ENCODE measurements at places on chromosomes 16 and 17.

- DNase-seq: no peak
These were observed 2.3 kb upstream of the LHX1 start for GRCh38 chr17:36934692-36935630.

- DNase-seq: no peak
These were observed 15.0 kb downstream of the DNAJC7 start for GRCh38 chr17:42002175-42002791.

- DNase-seq: no peak
These were observed 5.7 kb upstream of the NR1D1 start for GRCh38 chr17:40105861-40106759.

GRCh38 chr17:44792276-44792675 lies 33.5 kb downstream of the ADAM11 start:
- no peak for DNase-seq

DNA sequence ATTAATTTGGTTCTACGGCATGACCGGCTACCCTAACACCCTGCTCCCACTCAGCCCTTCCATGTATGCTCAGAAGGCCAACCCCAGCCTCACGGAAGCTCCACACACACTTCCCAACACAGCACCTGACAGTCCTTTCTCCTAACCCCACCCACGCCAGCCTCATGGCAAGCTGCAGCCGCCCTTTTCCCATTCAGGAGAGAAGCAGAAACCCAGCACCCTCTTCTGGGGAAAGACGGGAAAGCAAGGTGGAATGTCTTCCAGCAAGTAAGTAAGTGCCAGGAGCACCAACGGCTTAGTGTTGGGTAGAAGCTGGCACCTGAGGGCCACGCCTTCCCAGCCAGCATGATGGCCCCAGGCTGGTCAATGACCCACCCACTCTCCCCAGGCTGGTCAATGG lies 32.1 kb downstream of the ABR start:
- no peak for DNase-seq

- no peak for DNase-seq
These were observed 17.6 kb downstream of the MAPK8IP3 start for GRCh38 chr16:1723450-1724147.

GRCh38 chr16:47676635-47677177 lies 215.6 kb downstream of the PHKB start:
- no peak for DNase-seq
